PC-3 (cell line): ENCODE measurements at places on chromosomes 6 and 20.

DNA sequence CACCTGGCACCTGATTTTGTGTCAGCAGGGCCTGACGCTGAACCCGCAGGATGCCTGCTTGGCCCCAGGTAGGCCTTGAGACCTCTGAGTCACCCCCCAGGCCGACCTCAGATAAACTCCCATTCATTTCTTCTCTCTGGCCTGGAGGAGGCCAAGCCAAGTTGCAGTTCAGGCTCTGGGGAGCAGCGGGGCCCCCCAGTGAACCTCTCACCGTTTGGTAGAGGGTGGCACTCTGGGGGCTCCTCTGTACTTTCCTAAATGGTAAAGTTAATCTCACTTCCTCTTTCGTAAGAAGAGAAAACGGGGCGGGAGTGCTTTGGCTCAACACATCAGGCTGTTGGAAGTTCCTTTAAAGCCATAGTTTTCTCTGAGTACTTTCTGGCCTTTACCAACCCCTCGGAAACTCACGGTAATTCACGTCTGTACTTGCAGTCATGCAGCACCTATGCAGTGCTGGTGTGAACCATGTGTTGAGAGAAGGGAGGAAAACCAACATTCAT, 2.8 kb downstream of the SIRPA start:
- H3K4me3 ChIP-seq: no peak overlapping the region
- no peak for DNase-seq
- no peak overlapping the region for H3K27ac ChIP-seq
- H3K4me1 ChIP-seq: peaks cover 7% of the 10 kb centered on the region; the same call in 1 of the 2 replicates

DNA sequence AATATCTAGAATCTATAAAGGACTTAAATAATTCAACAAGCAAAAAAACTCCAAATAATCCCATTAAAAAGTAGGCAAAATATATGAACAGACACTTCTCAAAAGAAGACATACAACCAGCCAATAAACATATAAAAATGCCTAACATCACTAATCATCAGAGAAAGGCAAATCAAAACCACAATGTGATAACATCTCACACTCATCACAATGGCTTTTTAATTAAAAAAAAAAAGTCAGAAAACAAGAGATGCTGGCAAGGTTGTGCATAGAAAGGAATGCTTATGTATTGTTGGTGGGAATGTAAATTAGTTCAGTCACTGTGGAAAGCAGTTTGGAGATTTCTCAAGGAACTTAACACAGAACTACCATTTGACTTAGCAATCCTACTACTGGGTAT, 979.6 kb upstream of the MAP3K7 start:
- no peak overlapping the region for H3K27ac ChIP-seq
- no peaks in the 10 kb centered on the region for H3K36me3 ChIP-seq
- H3K27me3 ChIP-seq: no peaks in the 10 kb centered on the region

GRCh38 chr6:109963598-109964170, 14.4 kb upstream of the GPR6 start:
- H3K27me3 ChIP-seq: no peaks in the 10 kb centered on the region
- no peak for DNase-seq
- no peaks in the 10 kb centered on the region for H3K36me3 ChIP-seq
- no peak overlapping the region for H3K27ac ChIP-seq
- H3K4me3 ChIP-seq: no peak overlapping the region
- peaks cover 26% of the 10 kb centered on the region for H3K4me1 ChIP-seq

DNA sequence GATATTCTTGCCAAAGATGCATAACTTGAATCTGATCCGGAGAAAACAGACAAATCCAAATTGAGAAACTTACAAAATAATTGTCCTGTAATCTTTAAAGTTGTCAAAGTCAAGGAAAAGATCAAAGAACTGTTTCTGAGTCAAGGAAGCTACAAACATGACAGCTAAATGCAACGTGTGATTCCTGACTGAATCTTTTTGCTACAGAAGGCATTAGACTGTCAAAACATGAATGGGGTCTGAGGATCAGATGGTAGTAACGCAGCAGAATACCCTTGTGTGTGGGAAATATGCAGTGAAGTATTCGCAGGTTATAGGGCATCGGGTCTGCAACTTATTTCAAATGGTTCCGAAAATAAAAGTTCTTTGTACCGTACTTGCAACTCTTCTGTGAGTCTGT, 86.2 kb downstream of the MDGA1 start:
- no peak for DNase-seq
- H3K36me3 ChIP-seq: no peaks in the 10 kb centered on the region
- no peaks in the 10 kb centered on the region for H3K4me1 ChIP-seq
- H3K4me3 ChIP-seq: no peak overlapping the region
- peaks cover 23% of the 10 kb centered on the region for H3K27me3 ChIP-seq
- no peak overlapping the region for H3K27ac ChIP-seq

GRCh38 chr6:151387175-151387970, 4.0 kb downstream of the ZBTB2 start:
- no peak overlapping the region for H3K27ac ChIP-seq
- peaks cover 11% of the 10 kb centered on the region; the same call in 1 of the 2 replicates for H3K36me3 ChIP-seq
- no peaks in the 10 kb centered on the region for H3K27me3 ChIP-seq
- no peak for DNase-seq
